ENCODE measurements at places on chromosomes 13 and 19.

- no peak for DNase-seq
These were observed 12.7 kb upstream of the HNRNPL start for GRCh38 chr19:38862321-38863059.

DNA sequence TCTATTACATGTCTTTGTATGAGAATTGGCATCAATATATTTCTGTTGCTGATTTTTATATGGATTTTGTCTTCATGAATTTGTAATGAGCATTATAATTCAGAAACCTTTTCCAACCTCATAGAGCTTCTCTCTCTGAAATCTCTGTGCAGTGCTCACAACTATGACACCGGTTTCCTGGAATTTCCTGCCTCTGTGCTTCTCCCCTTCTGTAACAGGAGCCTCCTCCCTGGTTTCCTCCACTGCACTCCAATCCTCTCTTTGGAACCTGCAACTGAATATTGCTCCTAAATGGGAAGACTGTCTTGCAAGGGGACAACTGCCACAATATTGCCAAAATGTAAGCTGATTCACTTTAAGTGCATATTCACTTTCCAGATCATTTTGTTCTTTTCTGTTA is 1147.9 kb downstream of the UQCRFS1 start:
- no peak for DNase-seq

GRCh38 chr13:94209117-94209516 is 270.4 kb downstream of the DCT start:
- DNase-seq = no peak

DNA sequence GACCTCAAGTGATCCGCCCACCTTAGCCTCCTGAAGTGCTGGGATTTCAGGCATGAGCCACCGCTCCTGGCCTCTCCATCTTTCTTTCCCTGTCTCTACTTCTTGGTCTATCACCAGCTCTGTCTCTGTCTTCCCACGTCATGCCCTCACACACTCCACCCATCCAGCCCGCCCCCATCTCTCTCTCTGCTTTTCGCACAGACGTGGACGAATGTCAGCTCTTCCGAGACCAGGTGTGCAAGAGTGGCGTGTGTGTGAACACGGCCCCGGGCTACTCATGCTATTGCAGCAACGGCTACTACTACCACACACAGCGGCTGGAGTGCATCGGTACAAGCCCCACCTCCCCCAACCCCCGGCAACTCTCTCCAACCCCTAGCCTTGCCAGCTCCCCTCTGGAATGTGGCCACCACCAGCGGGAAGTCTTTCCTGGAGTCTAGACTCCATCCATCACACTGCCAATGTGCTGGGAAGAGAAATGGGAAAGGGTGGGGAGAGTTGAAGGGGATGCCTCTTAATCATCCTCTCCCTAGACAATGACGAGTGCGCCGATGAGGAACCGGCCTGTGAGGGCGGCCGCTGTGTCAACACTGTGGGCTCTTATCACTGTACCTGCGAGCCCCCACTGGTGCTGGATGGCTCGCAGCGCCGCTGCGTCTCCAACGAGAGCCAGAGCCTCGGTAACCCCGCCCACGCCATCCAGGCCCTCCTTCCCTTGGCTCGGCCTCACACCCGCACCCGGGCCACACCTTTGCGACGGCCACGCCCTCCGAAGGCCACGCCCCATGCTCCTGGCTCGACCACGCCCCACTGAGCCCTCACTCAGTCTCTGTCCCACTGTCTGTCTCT is 22.5 kb downstream of the LTBP4 start:
- no peak for DNase-seq

- DNase-seq = no peak
These were observed 185.7 kb downstream of the RFC3 start for GRCh38 chr13:34003656-34004055.

GRCh38 chr19:21835429-21835809 is 563 bp downstream of the ZNF43 start:
- DNase-seq = no peak

- no peak for DNase-seq
These were observed 8.4 kb upstream of the GRAMD1A start for GRCh38 chr19:34991542-34992333.
